ENCODE measurements at places on chromosomes 1 and 21. TPM values are rescaled to one million over a fixed set of nuclear protein-coding genes. Genes with fewer than 3 reads are reported as not detected.

DNA sequence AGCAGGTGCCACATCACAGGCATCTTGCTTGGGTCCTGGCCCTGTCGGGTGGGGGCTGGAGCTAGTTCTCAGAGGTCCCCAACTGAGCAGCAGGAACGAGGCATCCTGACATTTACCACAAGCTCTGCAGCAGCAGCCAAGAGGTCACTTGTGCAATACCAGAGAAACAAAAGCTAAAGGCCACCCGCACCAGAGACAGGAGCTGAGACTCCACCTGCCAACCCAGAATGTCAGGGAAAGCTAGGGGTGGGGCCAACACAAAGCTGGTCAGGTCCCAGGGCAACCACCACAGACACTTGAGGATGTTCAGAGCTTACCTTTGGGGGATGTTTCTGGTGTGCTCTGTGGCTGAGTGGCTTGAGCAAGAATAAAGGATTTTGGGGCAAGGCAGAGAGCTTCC, 13.6 kb upstream of the SYT6 start:
- peaks cover 5% of the 10 kb centered on the region for H3K27me3 ChIP-seq
- no peak for DNase-seq
- H3K27ac ChIP-seq, result no peak overlapping the region
- no peak overlapping the region for H3K4me3 ChIP-seq
- no peaks in the 10 kb centered on the region for H3K4me1 ChIP-seq

The SEC16B gene
- polyA plus RNA-seq, result 0.32 TPM

DNA sequence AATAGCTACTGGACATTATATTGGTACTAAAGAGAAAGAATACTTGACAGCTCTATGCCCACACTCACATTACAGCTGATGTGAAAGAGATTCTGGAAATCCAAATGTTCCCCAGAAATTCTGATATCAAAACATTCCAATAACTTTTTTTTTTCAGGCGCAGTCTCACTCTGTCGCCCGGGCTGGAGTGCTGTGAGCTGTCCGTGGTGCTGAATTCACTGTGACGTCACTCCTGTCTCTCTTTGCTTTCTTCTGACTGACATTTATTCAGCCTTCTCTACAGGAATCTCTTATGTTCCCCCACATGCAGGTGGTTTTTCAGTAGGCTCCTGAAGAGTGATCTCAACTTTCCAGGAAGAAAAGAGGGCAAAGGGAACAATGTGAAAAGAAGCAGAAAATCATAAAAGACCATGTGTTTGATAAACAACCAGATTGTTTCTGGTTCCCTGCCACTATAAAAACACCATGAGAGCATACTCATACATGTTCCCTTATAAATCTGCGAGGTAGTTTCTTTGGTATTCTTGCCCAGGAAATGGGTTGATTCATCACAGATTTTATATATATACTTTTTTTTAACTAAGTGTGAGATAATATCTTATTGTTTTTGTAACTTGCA, 6.2 kb downstream of the S100A7A start:
- H3K4me3 ChIP-seq, result no peak overlapping the region
- DNase-seq, result no peak
- no peak overlapping the region for H3K27ac ChIP-seq
- no peaks in the 10 kb centered on the region for H3K27me3 ChIP-seq
- H3K4me1 ChIP-seq, result no peaks in the 10 kb centered on the region
- no peaks in the 10 kb centered on the region for H3K36me3 ChIP-seq

The AMY1B gene
- polyA plus RNA-seq, result not detected

The LCE2A gene
- not detected for polyA plus RNA-seq

GRCh38 chr21:29124645-29125044, 5.8 kb upstream of the MAP3K7CL start:
- no peak overlapping the region for H3K27ac ChIP-seq
- H3K4me3 ChIP-seq, result no peak overlapping the region
- H3K4me1 ChIP-seq, result no peaks in the 10 kb centered on the region
- no peaks in the 10 kb centered on the region for H3K36me3 ChIP-seq

All from SK-N-SH (cell line).